ENCODE measurements at places on chromosomes 5 and 9.

GRCh38 chr5:154478224-154478565, at the start of gene HAND1:
HAND1 (minus strand) TSS chr5:154478227; CDS start chr5:154478008, 219 bp downstream.
- DNase-seq = no peak

- DNase-seq = no peak
Observed at GRCh38 chr9:113502427-113503034, 39.0 kb downstream of the RGS3 start.

DNA sequence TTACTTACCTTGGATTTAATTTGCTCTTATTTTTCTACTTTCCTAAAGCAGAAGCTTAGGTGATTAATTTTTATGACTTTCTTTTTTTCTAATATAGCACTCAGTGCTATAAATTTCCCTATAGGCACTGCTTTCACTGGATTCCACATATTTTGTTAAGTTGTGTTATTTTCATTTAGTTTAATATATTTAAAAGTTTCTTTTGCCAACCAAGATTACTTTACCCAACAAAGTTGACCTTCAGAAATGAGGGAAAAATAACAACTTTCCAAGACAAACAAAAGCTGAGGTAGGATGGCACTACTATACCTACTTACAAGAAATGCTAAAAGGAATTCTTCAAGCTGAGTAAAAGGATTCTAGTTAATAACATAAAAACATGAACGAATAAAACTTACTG, 8.8 kb upstream of the IFNB1 start:
- DNase-seq = no peak

DNA sequence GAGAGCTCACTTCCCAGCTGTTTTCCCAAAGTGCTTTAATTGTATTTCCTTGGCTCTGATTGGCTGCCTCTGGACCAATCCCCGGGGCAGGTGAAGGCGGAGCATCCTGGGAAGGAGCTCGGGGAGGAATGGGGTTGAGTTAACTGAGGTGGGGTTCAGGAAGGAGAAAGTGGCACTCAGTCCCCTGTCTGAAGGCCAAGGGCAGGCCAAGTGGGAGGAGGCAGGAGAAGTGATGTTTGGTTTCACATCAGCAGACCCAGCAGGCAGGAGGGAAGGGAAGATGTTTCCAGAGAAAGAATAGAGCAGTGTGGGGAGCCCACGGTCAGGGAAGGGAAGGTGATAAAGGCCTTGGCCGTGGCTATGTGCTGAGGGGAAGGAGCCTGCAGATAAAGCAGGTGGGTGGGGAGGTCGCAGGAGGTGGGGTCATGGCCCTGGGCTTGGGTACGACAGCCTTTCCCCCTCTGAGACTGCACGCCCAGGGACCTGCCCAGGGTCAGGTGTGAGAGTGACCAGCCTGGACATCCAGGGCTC, 3.1 kb downstream of the TSPAN17 start:
- no peak for DNase-seq
